ENCODE measurements at places on chromosomes 1 and 21.

GRCh38 chr1:8061673-8062386, 35.7 kb upstream of the ERRFI1 start:
- DNase-seq, result peak; percentile 78

- no peak for DNase-seq
These were observed 1.2 kb upstream of the SLC25A33 start for GRCh38 chr1:9537863-9538668.

- no peak for DNase-seq
These were observed 279.6 kb downstream of the BACH1 start for GRCh38 chr21:29578306-29578705.

- no peak for DNase-seq
These were observed 9.4 kb downstream of the GLUL start for GRCh38 chr1:182381962-182382819.

DNA sequence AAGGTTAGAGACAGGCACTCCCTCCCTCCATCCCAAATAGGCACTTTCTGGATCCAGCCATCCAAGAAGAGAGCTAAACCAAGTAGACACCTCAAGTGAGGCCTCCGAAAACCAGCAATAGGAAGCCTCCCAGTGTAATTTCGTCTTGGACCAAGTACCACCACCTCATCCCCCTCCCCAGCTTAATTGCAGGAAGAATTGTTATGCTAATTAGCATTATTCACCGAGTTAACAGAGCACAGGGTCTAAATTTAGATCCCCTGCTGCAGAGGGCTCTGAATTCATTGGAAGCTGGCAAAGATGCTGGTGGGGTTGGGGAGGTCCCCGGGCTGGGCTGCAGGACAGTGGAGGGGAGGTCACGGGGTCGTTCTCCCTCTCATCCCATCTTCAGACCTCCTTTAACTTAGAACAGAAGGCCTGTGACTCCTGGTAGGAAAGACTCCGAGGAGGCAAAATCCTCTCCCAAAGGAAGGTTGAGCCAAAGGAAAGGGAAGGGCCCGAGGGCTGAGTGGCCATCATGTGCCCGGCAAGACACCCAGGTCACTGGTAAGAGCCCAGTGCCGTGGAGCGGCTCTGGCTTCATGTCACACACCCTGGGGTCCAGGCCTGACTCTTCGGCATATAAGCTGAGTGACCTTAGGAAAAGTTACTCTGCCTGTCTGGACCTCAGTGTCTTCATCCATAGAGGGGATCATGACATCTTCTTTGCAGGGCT, 209.2 kb upstream of the GRIK3 start:
- no peak for DNase-seq

DNA sequence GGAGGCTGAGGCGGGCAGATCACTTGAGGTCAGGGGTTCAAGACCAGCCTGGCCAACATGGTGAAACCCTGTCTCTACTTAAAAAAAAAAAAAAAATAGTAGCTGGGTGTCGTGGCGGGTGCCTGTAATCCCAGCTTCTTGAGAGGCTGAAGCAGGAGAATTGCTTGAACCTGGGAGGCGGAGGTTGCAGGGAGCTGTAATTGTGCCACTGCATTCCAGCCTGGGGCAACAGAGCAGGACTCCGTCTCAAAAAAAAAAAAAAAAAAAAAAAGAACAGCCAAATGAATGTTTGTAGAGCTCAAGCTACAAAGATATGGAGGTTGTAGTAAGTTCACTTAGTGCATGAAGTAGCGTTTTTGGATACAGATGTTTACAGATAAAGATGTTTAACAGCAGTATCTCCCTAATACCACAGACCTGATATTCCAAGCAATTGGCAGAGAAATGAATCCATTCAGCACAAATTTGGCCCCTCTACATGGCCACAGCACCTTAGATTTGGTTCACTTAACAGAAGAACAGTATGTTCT, 49.5 kb upstream of the IPO9 start:
- DNase-seq, result no peak

DNA sequence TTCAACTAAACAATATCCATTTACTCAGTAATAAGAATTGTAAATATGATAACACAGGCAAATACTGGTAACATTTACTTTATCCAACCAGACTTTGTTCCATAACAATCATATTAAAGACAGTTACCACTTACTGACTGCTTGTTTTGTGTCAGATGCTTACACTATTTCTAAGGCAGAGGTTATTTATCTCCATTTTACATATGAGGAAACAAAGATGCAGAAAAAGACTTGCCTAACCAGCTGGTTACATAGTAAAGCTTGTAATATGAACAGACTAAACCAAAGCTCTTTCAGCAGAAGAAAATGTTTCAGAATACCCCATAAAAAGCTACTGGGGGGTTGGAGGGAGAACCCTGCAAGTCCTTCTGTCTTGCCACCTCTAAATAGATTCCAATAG, 180.1 kb downstream of the EIF4G3 start:
- no peak for DNase-seq

GRCh38 chr1:157775101-157775870, 1.6 kb downstream of the FCRL2 start:
- DNase-seq, result no peak

DNA sequence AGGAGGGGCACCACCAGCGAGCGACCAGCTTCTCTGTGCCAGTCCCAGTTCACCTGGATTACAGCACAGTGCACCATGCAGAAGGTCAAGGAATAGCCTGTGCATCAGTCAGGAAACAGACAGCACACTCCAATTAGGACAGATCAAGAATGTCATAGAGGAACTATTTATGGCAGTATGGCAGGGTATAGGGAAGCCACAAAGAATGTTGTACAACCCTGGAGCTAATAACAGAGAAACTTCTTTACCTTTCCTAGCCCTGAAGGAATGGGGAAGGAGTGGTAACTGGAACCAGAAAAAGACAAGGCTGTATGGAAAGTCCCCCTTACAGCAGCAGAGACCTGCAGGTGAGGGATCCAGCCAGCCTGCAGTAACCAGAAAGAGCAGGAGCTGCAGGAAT, 87.8 kb upstream of the USP24 start:
- DNase-seq, result no peak

DNA sequence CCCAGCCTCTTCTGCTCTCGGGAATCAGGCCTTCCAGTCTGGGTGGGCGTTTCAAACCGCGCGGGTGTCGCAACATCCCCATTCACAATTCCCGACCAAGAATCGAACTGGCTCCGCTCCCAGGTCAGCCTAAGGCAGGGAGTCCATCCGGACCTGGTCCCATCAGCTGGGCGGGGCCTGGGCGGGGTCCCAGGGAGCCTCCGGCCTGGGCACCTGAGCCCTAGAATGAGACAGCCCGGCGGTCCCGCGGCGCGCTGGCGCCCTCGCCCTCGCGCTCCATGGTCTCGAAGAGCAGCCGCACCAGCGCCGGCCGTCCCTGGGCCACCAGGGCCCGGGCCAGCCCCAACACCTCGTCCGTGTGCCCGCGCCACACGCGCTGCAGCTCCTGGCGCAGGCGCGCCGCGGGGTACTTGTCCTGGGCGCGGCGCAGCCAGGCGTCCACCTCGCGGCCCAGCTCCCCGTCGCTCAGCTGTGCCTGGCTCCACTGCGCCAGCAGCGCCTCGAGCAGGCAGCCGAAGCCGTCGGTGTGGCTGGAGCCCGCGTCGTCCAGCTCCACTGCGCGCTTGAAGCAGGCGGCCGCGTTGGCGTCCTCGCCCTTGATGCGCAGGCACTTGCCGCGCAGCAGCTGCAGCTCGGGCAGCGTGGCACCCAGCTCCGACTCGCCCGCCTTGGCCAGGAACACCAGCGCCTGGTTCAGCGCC, 16.9 kb upstream of the PARS2 start:
- no peak for DNase-seq

DNA sequence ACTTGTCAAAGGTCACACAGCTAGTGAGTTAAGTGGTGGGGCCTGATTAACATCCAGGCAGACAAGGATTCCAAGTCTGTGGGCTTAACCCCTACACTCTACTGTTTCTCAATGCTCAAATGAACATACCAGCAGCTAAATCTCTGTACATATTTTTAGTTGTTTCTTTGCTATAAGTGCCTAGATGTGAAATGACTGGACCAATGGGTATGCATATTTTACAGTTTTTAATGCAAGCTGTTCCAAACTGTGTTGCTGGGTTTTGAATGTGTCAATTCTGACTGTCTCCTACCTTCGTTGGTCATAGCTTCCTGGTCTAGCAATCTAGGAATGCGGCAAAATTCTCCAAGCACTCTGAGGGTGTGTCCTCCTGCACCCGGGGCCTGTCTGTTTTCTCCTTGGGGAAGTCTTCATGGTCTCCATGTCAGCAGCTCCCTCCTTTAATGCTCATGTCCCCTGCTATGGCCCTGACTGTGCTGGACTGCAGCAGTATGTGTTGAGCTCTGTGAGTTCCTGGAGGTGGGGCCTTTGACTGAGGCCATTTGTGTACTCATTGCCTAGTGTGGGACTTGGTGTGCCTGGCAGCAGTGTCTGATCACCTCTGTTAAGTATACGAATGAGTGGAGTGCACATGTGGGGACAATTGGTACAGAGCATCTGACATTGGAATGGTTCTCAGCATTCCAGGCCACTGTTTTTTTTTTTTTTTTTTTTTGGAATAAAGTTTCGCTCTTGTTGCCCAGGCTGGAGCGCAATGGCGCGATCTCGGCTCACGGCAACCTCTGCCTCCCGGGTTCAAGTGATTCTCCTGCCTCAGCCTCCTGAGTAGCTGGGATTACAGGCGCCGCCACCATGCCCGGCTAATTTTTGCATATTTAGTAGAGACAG, 72.9 kb upstream of the SLC2A1 start:
- no peak for DNase-seq

DNA sequence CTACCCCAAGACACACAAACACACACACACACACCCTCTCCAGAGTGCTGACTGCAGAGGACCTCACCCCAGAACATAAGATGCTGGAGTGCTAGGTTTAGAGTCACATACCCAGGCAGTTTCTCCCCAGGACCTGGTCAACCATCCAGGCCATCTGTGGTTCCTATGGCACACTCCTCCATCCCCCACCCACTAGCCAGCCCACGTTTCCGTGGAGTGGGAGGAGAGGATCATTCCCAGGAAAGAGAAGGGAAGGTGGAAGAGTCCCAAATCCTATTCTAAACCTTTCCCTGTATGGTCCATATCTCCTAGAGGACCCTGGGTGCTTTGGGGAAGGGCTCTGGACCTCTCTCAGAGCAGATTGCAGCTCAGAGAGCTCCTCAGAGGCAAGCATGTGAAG, 1.1 kb downstream of the KCNJ9 start:
- DNase-seq, result no peak

DNA sequence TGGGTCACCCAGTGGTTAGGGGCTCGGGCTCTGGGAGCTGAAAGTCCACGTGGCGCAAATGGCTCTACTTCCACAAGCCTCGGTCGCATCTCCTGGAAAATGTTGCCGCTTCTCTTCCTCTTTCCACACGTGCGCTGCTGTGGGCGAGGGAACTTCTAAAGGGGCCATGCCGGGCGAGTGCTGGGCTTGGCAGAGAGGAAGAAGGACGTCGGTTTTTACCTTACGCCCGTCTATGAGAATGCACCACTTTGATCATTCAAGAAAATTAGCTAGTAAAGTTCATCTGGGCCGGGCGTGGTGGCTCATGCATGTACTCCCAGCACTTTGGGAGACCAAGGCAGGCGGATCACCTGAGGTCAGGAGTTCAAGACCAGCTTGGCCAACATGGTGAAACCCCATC, 10.4 kb downstream of the SLC45A1 start:
- DNase-seq, result no peak

GRCh38 chr1:33633019-33633801, 160.8 kb downstream of the ZSCAN20 start:
- peak; percentile 42 for DNase-seq

DNA sequence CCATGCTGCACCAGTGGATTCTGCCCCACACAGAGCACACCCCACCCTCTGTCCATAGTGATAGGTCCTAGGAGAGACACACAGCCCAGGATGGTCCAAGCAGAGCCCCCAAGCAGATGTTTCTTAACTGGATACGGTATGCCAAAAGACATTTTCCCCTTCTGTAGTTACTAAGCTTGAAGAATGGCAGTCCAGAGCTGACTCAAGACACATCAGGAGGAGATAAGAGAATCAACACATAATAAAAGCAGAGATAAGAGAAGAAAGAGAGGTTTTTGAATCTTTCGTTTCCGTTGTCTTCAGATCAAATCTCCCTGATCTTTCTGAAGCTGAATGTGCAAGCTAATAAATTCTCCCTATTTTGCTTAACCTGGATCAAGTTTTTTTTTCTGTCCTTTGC, 21.8 kb upstream of the CASQ2 start:
- DNase-seq, result peak; percentile 21

- DNase-seq, result peak; percentile 38
These were observed 9.3 kb downstream of the CHI3L2 start for GRCh38 chr1:111236806-111237205.

DNA sequence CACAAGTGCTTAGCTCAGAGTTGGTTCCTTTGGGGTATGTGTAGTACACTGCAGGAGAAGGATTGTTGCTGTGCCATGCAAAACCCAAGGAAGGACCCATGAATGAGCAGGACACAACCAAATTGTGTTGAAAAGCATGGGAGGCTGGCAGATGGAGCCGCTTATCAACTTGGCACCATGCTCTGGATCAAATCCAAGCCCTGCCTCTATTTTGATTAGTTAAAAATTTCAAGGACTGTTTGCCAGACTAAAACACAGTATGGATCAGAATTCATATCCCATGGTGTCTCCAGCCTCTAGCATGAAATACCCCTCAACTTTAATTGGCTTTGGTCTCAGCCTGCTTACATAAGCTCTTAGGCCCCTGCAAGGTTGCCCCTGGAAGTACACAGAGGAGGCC, 27.8 kb downstream of the CCDC185 start:
- no peak for DNase-seq

- peak; percentile 44 for DNase-seq
These were observed 27.4 kb downstream of the AK4 start for GRCh38 chr1:65175171-65176055.

- DNase-seq, result no peak
These were observed 2.4 kb downstream of the B4GALT3 start for GRCh38 chr1:161174911-161175310.

DNA sequence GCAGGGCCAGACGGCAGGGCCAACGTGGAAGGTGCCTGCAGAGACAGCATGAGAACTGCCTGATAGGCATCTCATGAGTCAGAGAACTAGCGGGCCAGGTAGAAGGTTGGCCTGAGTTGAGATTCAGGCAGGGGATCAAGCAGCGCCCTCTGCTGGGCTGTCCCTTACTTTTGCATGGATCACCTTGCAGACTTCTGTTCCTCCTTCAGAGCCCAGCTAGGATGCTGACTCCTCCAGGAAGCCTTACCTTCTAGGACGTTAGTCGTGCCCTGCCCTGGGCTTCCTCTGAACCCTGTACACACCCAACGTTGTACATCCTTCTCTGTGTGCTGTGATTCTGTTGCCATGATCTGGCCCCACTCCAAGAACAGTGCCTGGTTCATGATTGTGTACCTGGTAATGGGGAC, 231.3 kb upstream of the VAMP3 start:
- peak; percentile 65 for DNase-seq

- DNase-seq, result no peak
These were observed 40.4 kb downstream of the LIN9 start for GRCh38 chr1:226268421-226269124.

- DNase-seq, result peak; percentile 82
These were observed 28.5 kb downstream of the ECE1 start for GRCh38 chr1:21261551-21262292.

- DNase-seq, result peak; percentile 44
These were observed at the start of gene TARBP1 for GRCh38 chr1:234478481-234479309. TSS of gene TARBP1 (minus strand) at chr1:234479179. CDS start at chr1:234479103, 76 bp downstream.
